Inflammatory macrophage treated with lipopolysaccharide for 1 hour (primary cell): ENCODE measurements at places on chromosomes 7 and 10.

DNA sequence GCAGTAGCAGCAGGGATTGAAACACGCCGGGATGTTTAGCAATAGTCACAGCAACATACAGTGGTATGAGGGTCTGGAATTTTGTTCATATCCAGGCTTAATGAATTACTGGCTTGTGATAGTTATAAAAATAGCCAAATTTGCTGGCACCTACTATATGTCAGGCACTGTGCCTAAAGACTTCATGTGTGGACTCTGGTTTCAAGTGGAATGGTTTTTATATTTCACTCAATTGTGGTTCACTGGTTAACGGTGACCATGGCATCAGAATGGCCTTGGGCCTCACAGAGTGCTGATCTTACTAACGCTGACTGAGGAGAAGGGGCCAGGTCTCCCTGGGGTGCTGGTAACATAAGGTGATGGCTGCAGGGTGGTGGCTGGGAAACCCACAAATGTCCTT lies 55.7 kb downstream of the CELF2 start:
- DNase-seq = no peak

GRCh38 chr7:29326864-29327263 lies 132.3 kb downstream of the CHN2 start:
- no peak for DNase-seq

DNA sequence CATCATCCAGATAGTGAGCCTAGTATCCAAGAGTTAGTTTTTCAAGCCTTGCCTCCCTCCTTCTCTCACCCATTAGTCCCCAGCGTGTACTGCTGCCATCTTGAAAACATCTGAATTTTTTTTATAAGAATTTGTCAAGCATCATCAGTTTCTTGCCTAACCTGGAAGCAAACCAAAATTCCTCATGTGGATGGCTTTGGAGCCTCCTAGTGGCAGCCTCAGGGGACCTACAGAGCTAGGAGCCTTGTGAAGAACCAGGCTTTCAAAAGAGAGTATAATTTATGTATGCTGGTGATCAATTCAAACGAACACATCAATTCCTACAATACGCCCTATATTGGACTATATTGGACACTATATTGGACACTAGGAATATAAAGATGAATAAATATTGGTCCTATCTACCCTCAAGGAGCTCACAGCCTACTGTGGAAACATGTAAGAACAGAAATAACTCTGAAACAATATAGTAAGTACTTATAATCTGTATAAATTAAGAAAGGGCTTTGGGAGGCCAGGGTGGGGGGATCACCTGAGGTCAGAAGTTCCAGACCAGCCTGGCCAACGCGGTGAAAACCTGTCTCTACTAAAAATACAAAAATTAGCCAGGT lies 63.4 kb downstream of the HPSE2 start:
- DNase-seq = peak; percentile 27

DNA sequence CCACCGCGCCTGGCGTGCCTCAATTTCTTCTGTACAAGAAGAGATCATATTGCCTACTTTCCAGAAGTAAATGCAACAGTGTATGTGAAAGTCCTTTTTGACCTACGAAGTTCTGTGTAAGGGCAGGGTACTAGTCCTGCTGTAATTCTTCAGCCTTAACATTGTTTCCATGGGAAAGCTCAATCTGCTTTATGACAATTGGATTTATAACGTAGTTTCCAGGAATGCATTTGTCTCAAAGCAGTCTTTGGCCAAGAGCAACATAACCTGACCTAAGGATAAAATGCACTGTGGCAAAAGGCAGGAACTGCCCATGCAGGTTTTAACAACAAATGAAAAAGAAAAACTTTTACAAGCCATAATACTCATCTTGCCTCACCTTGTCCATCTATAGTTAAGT lies 108.1 kb upstream of the PODXL start:
- no peak for DNase-seq

DNA sequence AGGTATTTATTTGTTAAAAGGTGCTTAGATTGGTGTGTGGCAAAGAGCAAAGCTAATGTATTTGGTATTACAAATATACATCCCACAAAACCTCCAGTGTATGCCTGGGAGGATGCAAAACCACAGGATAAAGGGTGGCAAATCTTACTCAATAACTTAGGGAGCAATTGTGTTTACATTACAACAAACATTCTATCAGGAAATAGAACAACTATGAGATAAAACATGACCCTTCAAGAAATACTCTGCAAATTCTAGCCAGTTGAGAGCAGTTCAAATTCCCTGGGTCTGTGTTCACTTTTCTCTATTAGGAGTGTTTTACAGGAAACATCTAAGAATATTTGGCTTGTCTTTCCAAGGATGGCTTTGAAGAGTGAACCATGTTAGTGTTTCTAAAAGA lies 64.9 kb downstream of the CUL1 start:
- no peak for DNase-seq

- DNase-seq = no peak
These were observed 38.3 kb upstream of the PTPN12 start for GRCh38 chr7:77498659-77499379.

DNA sequence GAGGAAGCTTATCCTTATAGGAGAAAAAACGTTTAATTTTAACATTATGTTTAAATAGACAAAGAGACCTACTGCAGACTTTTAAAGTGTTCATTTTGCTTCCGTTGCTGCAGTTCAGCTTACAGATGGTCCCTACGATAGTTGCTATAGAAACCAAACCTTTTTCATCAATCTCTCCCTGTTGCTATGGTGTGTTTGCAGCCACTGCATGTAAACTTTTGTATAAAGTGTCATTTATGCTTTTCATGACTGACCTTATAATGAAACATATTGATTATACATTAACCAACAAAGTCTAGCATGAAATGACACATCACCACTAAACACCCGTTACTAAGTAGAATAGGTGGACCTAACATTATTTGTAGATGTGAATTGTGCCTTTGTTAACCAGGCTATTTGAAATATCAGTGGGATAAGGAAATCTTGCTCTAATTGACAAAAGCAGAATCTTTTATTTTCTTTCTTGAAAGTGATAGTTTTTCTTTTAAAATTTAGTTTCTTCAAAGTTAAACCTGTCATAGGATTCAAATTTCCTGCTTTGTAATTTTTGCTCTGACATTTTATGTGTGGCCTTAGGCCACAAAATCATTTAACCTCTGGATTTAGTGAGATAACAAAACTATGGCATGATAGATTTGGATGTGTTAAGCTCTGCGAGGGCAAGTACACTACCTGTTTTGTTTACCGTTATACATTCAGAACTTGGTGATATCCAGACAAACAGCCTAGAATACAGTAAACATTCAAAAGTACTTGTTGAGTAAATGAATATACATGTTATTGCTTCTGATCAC lies 64.0 kb downstream of the CACNB2 start:
- DNase-seq = peak; percentile 16

GRCh38 chr10:75655791-75656451 lies 224.5 kb downstream of the LRMDA start:
- DNase-seq = no peak

DNA sequence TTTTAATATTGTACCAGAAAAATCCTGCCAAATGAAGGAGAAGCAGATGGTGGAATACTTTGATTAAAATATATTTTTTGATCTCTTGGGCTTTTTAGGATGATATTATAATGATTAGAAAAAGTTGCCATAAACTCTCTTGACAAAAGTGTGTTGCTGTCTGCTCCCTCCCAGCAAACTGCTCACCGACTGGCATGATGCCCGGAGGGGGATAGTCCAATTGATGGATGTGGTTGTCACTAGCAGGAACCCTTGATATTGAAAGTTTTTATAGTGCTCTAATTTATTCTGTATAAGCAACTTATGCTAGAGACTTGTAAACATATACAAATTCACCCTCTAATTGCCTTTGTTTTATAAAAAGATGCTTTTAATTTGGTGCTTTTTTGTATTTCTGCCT lies 114.0 kb downstream of the DNAH11 start:
- no peak for DNase-seq

GRCh38 chr10:129411772-129412171 lies 55.3 kb upstream of the MGMT start:
- DNase-seq = no peak

DNA sequence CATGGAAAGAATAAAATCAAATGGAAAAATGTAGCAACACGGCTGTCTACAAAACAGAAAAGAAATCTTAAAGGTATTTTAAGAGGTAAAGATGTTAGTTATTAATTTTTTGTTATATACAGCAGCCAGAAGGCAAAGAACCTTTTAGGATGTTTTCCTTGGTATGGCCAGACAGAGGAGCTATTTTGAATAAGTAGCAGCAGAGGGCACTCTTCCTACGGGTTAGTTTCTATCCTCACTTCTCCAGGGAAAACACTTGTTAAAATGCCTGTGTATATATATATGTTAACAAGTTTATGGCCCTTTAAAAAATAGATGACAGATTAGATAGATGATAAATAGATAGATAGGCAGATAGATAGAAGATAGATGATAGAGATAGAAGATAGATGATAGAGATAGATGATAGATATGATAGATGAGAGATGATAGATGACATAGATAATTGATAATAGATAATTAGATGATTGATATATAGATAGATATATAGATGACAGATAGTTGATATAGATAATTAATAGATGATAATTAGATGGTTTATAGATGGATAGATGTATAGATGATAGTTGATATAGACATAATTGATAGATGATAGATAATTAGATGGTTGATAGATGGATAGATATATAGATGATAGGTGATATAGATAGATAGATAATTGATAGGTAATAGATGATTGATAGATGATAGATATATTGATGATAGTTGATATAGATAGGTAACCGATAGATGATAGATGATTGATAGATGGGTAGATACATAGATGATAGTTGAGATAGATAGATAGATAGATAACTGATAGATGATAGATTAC lies 57.8 kb upstream of the WIPF3 start:
- DNase-seq = peak; percentile 50

DNA sequence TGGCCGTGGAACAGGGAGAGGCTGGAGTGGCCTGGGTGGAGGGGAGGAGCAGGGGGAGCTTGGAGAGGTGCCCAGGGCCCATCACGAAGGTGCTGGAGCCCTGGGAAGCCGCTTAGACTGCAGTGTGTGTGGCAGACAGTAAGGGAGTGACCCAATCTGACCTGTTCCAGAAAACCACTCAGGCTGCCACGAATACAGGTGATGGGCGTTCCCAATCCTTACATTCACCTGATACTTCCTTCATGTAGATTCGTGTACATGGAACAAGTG lies 161.7 kb downstream of the SVIL start:
- no peak for DNase-seq

DNA sequence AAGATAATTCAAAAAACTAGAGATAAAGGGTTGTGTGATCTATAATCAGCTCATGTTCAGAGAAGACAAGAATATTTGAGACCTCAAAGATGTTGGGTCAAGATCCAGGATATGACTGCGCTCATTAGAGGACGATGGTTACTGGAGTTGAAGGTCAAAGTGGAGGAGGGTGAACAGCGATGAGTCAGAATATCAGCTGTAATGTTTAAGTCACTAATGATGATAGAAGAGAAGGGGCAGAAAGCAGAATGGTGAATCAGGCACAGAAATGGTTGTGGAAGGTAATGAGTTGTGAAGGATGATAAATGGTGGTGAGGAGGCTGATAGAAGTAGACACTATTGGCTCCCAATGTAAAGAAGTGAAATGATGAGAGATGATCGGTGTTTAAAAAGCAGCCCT lies 540.3 kb downstream of the INHBA start:
- no peak for DNase-seq

GRCh38 chr7:83528925-83529423 lies 120.0 kb downstream of the SEMA3E start:
- DNase-seq = no peak

GRCh38 chr7:3753868-3754267 lies 452.8 kb downstream of the SDK1 start:
- DNase-seq = no peak

DNA sequence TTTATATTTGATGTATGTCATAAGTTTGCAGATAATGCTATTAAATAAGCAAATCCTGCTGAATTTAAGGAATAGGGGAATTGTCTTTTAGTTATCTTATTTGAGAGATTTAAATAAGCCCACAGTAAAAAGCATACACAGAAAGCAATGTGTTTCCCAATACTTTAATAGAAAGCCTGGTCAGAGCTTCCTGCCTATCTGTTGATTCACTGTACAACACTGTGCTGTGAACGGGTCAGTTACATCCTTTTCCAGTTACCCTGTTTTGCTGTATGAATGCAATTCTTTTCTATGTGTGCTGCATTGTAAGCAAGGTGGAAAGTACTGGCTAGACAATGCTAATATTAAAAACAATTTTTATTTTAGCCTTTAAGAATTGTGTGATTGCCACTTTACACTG lies 81.2 kb downstream of the ANKRD7 start:
- DNase-seq = no peak

GRCh38 chr10:102773986-102774385 lies 30.2 kb downstream of the WBP1L start:
- DNase-seq = peak; percentile 35

- DNase-seq = no peak
These were observed 3.5 kb downstream of the LOXL4 start for GRCh38 chr10:98264378-98265065.

DNA sequence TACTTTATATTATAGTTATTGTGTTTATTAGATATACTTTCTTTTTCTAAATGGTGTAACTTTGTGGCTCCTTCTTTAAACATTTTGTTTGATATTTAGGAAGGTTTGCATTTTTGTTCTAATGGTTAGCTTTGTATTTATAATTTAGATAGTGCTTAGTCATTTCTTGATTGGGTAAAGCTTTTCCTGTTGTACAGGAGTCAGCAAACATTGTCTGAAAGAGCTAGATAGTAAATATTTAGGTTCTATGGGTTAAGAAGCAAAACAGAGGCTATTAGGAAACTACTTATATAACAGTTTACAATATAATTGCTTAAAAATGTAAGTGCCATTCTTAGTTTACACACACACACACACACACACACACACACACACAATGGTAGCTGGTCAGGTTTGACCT lies 70.6 kb upstream of the CCDC6 start:
- DNase-seq = no peak

GRCh38 chr7:116170180-116170579 lies 40.2 kb upstream of the TES start:
- DNase-seq = no peak

DNA sequence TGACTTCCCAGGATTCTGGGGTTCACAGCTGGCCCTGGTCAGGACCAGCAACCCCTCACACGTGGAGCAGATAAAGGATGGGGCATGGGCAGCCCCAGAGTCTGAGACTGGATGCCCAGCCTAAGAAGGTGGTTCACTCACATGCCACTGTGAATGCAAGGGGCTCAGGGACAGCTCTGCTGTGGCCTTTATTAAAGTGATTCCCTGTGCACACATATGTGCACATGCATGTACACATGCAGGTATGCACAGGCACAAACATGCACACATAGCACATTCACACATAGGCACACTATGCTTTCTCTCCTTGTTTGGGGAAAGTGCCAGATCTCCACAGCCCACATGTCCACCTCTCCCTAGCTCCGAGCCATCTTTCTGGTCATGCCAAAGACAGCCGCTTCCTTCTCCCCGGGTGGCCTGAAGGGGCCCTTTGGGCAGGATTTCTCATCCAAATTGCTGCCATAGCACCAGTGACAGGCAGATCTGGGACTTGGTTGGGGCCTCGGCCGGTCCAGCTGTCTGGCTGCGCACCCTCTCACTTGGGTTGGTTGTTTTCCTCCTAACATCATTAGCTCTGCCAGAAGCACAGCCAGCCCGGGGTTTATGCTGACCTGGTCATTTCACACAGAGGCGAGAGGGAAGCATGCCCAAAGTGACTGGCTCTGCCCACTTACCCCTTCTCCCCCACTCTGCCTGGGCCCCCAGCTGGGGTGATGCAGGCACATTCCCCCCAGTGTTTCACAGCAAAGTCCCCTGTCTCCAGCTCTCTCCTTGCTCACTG lies 1.4 kb downstream of the GCK start:
- no peak for DNase-seq
